GM12892 (cell line): ENCODE measurements at places on chromosomes 16 and 17.

DNA sequence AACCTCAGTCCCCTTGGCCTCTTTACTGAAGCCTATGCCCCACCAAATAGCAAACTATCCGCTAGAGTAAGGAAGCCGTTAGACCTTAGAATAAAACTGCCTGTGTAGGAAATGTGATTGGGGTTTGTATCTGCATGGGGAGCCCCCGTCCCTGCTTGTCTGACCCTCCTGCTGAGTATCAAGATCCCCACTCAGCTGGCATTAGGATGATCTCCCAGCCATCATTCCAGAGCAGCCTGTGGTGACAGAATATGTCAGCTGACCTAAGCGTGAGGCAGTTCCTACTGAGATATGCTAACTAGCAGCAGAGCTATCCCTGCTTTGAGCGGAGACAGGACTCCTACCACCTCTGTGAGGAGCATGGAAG lies 645 bp upstream of the GFOD2 start:
- no peak for DNase-seq

DNA sequence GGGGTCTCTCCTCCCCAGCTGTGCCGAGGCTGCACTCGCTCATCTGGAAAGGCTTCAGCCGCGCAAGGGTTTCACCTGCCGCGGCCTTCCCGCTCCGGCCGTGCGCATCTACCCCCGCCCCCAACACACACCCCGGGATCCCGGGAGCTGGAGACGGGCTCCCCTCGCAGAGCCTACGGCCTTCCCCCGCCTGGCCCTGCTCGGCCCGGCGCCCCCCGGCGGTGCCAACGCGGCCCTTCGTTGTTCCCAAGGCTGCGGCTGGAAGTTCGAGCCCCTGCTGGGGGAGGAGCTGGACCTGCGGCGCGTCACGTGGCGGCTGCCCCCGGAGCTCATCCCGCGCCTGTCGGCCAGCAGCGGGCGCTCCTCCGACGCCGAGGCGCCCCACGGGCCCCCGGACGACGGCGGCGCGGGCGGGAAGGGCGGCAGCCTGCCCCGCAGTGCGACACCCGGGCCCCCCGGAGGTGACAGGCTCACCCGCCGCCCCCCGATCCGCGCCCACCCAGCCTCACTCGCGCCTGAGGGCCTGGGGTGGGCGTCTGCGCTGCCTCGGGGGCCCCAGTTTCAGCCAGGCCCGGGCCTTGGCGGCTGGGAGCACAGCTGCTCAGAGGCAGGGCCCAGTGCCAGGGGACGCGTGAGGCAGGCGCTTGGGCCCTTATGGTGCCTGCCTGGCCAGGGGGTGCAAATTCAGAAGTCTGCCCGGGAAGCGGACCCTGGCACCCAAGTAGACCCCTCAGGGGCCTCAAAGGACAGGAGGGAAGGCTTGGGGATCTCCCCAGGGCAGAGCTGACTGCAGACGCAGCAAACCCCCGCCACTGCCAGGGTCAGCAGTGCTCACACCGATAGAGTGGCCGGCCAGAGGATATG lies 11.2 kb downstream of the GALK1 start:
- DNase-seq = peak; percentile 89

DNA sequence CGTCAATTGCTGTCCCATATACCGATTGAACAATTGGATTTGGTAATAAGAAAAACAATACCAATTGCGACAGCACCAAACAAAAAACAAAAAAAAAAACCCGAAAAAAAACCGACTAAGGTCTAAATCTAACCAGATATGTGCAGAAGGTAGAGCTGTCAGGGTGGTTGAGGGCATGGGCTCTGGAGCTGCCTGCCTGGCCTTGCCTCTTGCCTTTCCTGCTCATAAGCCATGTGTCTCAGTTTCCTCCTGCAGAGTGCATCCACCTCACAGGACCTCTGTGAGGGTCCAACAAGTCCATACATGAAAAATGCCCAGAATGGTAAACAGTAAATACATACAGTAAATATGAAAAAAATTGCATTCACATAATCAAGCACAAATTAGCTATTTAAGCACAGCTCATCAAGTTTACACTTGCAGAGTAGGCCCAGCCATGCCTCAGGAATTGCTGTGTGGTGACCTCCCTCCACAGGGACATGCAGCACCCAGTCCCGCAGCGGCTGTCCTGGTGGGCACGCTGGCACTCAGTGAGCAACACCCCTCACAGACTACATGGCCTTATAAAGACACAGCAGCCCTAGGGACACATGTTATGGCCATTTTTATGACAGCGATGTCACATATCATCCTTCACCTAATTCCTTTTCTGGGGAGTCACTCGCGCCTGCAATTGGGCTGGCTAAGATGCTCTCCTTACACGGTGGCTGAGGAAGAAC lies 17.9 kb downstream of the TBC1D28 start:
- DNase-seq = no peak

DNA sequence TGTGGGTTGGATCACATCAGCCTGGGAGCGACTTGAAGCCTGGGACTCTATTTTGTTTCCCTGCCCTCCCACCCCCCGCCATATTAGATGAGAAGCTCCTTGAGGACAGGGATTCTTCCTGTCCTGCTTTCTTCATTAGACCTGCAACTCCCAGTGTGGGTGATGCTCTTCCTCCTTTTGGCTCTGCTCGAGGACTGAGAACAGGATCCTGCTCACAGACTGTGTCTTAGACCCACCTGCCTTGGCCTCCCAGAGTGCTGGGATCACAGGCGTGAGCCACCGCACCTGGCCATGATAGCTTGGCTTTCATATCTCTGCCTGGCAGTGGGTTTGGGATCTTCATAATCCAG lies 21.5 kb upstream of the TNS4 start:
- no peak for DNase-seq

GRCh38 chr16:29791845-29792807 lies 1.6 kb downstream of the KIF22 start:
- DNase-seq = no peak
